ENCODE measurements at places on chromosomes 3 and 15.

- no peak for DNase-seq
Measured at GRCh38 chr3:97291901-97292300, 472.7 kb upstream of the ARL6 start.

DNA sequence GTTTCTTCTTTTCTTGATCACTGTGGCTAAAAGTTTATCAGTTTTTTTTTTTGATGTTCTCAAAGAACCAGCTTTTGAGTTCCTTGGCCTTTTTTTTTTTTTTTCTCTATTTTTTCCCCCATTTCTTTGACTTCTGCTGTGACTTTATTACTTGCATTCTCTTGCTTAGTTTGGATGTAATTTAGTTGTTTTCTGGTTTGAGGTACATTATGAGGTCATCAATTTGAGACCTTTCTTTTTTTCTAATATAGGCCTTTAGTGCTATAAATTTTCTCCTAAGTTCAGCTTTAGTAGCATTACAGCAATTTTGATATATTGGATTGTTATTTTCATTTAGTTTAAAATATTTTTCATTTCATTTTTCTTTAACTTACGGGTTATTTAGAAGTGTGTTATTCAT, 35.3 kb downstream of the TCF12 start:
- DNase-seq, result no peak

DNA sequence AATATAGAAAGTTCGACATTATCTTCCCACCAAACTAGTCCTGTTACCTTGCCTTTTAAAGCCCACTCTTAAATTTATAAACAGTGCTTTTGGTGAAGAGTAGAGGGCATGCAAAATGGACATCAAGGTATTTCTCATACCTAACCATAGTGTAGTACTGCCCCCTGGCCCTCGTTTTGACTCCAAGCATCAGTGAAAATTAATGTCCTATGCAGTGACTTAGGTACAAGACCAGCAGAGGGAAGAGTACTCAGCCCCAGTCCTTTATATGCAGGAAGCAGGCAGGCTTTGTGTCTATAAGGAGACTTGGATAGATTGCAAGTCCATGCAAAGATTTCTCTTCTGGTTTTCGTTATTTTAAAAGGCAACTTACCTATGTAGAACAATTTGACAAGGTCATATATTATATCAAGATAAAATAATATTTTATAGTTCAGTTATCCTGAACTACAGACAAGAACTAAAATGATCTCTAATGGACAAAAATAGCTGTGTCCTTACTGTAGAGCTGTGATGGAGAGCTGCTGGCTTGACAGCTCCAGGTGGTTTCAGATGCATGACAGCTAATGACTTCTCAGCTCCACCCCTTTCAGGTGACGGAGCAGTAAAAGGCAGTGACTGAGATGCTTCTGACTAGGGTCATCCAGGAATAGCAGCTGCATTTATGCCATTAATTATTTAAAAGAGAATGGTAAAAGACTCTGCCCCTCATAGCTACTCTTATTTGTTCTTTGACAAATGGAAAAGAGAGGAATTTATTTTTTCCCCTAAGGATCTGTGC, 646.1 kb downstream of the SQOR start:
- DNase-seq, result no peak

DNA sequence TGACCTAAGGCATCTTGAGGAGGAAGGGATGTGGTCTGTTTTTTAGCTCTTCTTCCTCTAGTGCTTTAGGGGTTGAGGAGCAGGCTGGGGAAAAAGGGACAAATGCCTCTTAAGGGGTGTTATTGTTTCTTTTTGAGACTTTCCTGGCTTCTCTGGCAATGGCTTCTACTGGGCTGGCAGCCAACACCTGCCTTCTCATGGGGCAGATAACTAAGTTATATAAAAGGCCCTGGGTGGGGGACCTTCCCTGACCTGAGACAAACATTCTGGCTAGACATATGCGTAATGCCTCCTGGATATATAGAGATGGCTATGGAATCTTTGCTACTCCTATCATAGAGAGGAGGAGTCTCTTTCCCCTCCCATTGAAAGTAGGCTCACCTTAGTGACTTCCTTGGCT, 179.2 kb upstream of the PROK2 start:
- DNase-seq, result no peak

DNA sequence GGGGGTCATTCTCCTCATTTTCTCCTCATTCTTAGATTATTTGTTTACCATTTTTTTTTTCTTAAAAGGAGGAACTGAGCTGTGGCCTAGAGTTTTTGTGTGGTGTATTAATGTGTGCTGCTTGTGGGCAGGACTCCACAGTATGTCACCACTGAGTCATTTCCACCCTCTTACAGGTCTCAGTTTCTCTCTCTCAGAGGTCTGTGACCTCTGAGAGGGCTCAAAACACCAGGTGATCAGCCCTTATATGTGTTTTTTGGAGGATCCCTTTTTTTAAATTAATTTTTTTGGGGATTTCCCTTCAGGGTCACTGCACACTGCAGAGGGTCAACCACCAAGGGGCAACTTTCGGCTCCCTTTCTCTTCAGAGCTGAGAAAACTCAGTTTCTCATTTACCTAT, 166.4 kb downstream of the SUCNR1 start:
- DNase-seq, result no peak

DNA sequence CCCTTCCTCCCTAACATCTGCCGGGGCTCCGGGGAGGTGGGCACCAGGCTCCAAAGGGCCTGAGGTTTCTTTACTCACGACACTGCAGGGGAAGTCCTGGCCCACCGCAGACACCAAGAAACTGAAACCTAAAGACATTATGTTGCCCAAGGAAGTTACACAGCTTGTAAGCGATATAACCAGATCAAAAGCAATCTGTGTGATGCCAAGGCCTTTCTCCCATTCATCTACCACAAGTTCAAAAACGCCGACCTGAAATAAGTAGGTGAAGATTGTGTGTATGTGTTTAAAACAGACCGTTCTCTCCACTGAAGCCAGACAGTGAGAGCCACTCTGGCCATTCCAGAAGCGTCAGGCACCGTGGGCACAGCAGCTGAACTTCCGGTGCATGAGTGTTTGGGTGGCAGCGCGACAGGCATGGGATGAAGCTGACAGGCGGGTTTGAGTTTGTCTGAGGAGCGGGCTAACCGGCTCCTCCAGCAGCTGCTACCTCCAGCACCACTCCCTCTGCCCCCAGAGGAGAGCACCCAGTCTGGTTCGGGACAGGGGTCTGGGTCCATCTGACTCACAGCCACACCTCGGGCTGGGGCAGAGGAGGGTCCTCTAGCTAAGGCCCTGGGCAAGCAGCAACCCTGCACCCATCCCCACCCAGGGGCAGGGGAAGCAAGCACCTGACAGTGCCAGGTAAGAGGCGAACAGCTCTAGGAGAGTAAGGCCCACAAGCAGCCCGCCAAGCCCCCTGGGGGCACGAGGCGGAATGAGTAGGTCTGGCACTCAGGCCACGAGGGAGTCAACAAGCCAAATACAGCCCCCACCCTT, 1.3 kb downstream of the TNK2 start:
- DNase-seq, result no peak

GRCh38 chr15:80893777-80894176, 95.8 kb downstream of the MESD start:
- no peak for DNase-seq

GRCh38 chr3:93988764-93989163, 8.8 kb downstream of the ARL13B start:
- no peak for DNase-seq

DNA sequence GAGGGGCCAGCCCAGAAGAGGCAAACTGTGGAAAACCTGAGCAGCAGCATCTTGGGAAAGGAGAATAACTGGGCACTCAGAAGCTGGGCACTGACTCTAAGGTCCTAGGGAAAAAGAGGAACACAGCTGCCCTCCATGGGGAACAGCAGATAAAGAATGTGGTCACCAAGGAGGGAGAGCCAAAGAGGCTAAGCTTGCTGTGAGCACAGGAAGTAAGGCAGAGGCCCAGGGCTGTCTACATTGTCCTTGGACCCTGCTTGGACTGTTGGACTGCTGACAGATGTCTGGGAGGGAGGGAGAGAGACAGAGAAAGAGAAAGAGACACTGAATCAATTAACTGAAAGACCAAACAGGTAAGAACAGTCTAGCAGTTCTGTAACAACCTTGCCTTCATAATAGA, 4.5 kb upstream of the MNS1 start:
- no peak for DNase-seq

DNA sequence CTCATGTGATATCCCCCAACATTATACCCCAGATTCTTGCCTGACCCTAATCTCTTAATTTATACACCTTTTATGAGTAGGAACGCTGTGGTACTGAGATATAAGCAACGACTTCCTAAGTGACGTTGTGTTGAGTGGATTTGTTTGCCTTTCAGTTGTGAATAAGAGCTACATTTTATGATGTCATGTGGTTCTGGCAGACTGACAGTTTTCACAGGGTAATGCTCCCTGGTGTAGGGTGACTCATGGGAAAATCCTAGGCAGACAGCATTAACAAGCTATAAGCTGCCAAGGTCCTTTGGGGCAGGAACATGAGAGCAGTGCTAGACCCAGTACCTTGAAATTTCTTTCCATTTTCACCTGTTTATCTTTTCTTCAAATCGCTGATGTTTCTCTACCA, 11.2 kb downstream of the C3orf52 start:
- DNase-seq, result peak; percentile 50

DNA sequence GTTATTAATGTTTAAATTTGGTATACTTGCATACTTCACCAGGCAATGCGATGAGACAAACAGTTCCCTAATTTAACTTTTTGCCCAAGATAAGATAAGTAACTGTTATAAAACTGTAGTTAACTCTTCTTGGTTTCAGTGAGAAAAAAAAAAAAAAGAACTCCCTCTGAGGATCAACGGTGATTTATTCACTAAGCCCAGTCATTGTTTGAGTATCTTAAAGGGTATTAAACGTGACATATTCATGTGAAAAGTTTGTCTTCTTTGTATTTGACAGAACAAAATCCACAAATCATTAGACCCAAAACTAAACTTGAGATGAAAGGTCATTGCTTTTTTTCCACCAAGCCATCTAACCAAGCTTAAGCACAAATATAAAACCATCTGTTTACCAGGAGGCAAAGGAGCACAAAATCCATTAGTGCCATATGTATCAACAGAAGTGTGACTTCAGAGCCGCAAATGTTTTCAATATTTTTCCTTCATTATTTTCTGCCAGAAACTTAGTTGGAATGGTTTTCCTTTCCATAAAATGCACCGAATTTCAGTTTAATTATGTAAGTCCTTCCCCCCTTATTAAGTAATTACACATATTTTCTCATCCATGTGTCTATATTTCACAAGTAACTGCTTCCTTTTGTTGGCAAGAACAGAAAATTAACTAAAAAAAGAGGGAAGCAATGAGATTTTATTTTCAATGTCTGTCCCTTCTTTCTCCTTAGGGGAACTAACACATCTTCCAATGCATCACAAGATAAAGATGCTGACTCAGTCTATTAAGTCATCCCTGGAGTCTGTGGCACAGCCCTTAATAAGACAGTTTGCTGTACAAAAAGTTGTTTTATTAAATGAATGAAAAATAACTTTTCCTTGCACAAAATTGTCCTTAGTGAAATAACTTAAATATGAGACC, 92.2 kb upstream of the RAP2B start:
- no peak for DNase-seq

- no peak for DNase-seq
Measured at GRCh38 chr3:188571531-188572095, 417.7 kb downstream of the LPP start.

DNA sequence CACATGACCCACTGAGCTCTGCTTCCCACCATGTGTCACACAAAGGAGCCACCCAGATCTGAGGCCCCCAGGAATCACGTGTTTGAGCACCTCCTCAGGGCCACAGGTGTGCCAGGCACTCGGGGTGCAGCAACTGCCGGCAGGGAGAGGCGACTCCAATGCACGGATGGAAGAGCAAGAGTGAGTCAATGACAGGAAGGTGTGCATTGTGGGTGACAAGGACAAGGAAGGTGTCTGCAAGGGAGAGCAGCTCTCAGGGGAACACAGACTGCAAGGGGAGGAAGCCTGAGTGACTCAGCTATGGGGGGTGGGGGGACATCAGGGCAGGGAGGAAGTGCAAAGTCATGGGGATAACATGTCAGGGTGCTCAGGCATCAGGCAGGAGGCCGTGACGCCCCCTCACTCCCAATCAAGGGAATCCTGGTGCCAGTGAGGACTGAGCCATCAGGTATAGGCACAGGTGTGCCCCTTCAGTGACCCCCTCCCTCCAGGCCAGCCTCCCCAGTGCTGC, 67.4 kb downstream of the NUP210 start:
- no peak for DNase-seq

DNA sequence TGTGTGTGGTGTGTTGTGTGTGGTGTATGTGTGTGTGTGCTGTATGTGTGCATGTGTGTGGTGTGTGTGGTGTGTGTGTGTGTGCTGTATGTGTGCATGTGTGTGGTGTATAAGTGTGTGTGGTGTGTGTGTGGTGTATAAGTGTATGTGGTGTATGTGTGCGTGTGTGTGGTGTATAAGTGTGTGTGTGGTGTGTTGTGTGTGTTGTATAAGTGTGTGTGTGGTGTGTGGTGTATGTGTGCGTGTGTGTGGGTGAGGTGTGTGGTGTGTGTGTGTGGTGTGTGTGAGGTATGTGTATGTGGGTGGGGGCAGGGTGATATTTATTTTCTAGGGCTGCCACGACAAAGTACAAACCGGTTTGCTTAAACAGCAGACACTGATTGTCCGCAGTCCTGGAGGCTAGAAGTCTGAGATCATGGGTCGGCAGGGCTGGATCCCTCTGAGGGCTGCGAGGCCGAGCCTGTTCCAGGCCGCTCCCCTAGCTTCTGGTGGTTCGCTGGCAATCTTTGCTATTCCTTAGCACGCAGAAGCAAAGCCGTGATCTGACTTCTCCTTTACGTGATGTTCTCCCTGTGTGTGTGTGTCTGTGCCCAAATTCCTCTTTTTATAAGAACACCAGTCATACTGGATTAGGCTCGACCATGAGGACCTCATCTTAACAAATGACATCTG, 160.2 kb downstream of the XXYLT1 start:
- DNase-seq, result no peak

- DNase-seq, result no peak
Measured at GRCh38 chr15:58472821-58473581, 41.2 kb downstream of the LIPC start.

DNA sequence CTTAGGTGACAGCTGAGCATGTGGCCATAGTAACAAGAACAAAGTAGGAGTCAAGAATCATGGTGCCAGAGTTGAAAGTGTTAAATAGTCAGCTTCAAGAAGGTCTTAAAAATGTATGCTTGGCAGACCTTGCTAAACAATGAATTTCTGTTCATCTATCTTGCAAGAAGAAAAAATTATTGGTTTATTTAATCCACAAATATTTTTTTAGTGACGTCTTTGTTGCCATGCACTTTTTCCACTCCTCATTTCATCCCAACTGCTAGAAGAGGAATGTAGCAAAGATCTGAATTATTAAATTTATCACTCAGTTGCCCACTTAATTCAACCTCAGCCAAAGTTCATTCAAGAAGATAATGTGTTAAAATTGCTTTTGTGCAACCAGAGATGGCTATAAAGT, 3.2 kb upstream of the SLC4A7 start:
- no peak for DNase-seq
